ENCODE measurements at places on chromosomes 5 and 9. TPM values are rescaled to one million over a fixed set of nuclear protein-coding genes. Genes with fewer than 3 reads are reported as not detected.

- DNase-seq: peak; percentile 21
These were observed 810 bp downstream of the VPS13A start for GRCh38 chr9:77177894-77178794.

DNA sequence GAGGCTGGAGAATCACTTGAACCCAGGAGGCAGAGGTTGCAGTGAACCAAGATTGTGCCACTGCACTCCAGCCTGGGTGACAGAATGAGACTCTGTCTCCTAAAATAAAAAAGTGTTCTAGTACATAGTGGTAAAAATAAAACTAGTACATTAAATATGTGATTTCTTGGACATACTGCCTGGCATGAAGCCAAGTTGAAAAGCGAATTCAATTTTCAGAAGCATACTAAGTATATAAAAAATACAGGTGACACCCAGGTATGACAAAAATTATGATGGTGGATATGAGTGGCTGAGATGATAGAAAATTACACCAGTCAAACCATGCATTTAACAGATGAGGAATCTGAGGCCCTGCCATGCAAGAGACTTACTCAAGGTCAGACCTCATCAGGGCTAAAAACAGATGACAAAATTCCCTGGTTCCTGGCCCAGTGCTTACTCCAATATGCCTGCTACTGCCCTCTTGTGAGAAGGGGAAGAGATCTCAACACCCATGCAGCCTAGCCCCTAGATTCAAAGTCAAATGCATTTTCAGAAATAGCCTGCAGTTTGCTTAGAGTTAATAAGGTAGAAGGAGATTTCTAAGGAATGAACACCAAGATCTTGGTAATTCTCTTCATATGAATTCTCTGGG, 46.6 kb upstream of the GNPDA1 start:
- DNase-seq: no peak

- no peak for DNase-seq
These were observed 107.3 kb downstream of the ZDHHC21 start for GRCh38 chr9:14585730-14586473.

DNA sequence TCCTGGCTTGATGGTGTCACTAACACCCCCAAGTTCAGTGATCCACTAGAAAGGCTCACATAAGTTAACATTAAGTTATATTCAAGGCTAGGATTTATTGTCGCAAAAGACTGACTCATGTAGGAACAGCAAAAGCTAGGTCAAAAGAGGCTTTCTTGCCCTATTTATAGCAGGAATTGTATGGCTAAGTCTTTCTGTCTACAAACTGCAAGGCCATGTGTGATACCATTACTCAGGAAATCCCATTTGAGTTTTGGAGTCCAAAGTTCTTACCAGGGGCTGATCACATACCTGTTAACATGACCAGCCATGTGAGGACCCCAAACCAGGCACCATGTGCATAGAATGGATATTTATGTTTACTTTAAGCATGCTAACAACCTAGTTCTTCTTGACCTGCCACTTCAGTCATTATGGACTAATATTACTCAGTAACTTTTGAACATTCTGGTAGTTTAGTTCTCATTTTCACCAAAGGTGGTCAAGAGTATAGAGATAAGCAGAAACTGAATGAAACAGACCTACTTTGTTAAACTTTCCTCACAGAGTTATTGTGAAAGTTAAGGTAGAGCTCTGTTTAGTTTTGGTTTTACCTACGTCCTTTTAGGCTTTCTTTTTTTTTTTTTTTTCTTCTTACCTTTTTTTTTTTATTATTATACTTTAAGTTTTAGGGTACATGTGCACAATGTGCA, 281.1 kb downstream of the FER start:
- no peak for DNase-seq

DNA sequence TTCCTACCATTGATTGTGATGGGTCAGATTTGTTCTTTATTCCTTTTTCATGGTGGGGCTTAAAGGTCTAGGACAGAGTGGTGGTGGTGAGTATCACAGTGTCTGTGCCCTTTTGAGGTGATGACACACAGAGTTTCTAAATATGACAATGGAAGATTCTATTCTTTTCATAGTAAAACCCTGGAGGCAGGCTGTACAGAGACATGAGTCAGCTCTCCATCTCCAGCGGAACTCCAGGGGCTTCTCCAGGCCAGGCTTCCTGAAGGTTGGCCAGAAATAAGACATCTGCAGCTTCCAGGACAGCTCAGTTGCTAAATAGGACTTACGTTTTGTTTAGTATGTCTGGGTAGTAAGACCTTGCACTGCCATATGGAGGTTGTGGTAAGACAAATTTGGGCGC, 229.5 kb downstream of the CD180 start:
- no peak for DNase-seq

- no peak for DNase-seq
These were observed 21.1 kb downstream of the ERCC6L2 start for GRCh38 chr9:95896580-95896979.

GRCh38 chr5:76893294-76893693, 43.5 kb downstream of the S100Z start:
- no peak for DNase-seq

- DNase-seq: no peak
These were observed 31.7 kb upstream of the NXNL2 start for GRCh38 chr9:88503081-88503844.

DNA sequence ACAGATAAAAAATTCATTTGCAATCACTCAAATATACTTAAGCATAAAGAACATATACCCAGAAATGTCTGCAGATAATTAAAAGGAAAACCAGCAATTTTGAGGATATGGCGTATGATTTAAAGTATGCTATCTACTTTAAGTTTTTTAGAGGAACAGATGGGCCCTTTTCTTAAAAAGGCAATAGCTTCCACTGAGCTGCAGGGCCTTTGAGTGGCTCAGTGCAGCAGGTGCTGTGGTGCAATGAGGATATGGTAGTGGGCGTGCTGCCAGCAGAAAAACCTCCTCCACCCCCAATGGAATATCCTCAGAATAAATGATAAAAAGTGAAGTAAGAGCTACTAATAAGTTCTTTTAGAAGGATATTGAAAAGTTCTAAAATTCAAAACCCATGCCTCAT, 814.5 kb downstream of the MTRR start:
- DNase-seq: no peak

PCDHA6 gene
- polyA plus RNA-seq: not detected

CDHR2 gene
- polyA plus RNA-seq: 0.17 TPM

NIPAL4 gene
- polyA plus RNA-seq: 0.22 TPM

AK8 gene
- 0.48 TPM for polyA plus RNA-seq

ZDHHC21 gene
- polyA plus RNA-seq: 11.6 TPM

All from hindlimb muscle (tissue), 1 donor.